ENCODE measurements at places on chromosomes 3 and 15.

- no peak for DNase-seq
Measured at GRCh38 chr3:127091376-127091775, 101.6 kb upstream of the PRR23E start.

DNA sequence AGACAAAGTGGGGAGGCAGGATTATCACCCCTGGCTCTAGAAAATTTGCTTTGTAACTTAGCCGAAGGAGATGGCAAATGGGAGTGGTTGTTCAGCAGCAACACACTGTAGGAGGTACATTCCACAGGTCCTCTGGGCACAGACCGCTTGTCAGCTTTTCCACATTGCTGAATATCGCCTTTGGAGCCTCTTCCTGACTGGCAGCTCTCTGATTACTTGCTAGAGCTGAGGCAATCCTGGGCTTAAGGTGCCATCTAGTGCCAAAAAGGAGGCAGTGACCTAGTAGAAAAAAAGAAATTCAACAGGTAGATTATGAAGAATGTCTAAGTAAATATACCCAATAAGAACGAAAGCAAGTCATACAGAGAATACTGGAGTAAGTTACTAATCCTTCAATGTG lies 13.1 kb upstream of the SCN5A start:
- no peak for DNase-seq

DNA sequence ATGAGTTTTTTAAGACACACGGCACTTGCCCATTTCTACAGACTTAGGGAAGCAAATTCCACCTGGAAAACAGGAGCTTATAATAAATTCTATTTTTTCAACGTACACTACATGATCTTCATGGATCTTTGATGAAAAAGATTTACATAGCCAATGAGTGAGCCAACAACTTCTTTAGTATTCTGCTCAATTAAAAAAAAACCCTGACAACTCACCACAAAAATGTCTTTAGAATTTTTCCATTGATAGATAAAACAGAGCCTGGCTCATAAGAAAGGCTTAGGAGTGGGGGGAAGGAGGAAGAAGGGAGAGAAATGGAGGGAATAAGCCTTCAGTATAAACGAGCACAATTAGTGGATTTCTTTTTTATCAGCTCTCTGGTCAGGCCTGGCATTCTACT lies 126.7 kb downstream of the ATP10A start:
- no peak for DNase-seq

DNA sequence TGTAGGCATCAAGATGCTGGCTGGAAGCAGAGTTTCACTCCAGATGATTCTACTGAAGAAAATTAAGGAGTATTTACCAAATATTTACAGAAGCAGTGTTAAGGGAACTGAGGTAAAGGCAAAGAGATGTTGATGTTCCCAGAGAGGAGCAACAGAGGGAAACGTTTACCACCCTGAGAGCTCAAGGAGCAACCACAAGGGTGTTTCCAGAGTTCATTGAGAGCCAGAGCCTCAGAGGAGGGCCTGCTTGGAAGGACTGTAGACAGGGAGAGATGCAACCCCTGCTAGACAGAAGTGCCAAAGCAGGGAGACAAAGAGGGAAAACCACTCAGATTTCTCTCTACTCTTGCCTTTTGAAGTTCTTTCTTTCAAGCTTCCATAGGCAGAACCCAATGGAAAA lies 474.5 kb downstream of the RBMS3 start:
- no peak for DNase-seq

DNA sequence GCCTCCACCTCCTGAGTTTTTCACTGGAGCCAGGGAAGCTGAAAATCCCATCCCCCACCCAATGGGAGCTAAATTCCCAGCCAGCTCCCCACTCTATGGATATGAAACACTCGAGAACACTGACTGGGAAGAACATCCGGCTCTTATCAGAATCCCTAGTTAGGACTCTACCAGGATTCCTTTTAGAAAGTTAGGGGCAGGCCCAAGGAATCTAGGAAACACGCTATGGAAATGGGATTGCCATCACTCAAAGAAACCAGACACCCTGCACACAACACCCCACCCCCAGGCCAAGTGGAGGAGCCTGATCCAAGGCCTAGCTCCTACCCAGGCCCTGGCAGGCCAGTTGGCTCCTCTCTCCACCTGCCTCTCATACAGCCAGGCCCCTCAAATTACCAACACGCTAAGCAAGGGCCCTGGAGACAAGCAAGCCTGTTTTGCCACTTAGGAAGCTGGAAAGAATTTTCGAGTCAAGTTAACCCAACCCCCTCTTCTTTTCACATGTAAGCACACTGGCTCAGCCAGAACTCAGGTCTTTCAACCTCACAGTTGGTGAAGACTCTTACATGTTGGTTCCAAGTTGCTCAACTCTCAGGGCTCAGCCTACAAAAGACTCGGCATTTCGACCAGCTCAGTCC lies 75.5 kb downstream of the RBPMS2 start:
- no peak for DNase-seq

- DNase-seq = no peak
Measured at GRCh38 chr3:159252772-159253384, 451.0 kb downstream of the MFSD1 start.

GRCh38 chr15:64466408-64467141 lies 6.2 kb downstream of the ZNF609 start:
- DNase-seq = no peak

GRCh38 chr3:71031914-71032521 lies 551.5 kb downstream of the FOXP1 start:
- no peak for DNase-seq

DNA sequence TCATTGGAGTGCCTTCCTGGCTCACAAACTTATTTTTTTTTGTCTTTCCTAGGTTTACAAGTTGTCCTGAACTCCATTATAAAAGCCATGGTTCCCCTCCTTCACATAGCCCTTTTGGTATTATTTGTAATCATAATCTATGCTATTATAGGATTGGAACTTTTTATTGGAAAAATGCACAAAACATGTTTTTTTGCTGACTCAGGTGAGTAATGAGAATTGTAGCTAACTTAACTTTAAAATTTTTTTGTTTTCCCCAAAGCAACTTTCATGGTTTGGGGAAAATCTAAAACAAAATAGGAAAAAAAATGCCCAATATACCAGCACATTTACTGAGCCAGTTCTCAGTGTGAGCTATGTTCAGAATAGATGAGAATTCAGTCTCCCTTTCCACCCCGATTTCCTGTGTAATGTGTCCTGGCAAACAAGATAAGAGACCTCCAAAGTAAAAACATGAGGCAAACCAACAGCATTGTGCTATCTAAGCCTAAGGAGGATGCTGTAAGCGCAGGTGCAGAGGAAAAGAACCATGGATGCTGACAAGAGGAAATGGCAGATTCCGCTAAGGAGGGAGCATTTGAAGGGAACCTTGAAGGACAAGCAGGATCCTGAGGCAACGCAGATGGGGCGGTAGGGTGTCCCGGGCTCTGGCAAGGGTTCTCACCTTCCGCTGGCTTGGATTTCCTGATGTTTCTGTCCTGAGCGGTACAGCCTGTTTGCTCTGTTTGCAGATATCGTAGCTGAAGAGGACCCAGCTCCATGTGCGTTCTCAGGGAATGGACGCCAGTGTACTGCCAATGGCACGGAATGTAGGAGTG lies 171.4 kb downstream of the CACNA1D start:
- DNase-seq = no peak

GRCh38 chr3:128379367-128380160 lies 87.1 kb downstream of the DNAJB8 start:
- DNase-seq = no peak

GRCh38 chr3:144343777-144344176 lies 372.2 kb downstream of the DIPK2A start:
- no peak for DNase-seq

DNA sequence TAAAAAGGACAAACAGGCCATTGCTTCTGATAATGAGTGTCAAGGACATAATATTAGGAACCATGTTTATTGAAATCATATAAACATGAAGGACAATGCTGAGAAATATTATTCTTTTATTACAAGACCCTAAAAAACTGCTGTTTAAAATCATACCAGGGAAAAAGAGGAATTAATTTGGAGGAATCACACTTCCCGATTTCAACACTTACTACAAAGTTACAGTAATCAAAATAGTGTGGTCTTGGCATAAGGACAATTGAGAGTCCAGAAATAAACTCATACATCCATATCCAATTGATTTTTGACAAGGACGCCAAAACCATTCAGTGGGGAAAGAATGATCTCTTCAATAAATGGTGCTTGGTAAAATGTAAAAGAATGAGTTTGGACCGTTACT lies 13.0 kb downstream of the CYP1A1 start:
- DNase-seq = no peak

DNA sequence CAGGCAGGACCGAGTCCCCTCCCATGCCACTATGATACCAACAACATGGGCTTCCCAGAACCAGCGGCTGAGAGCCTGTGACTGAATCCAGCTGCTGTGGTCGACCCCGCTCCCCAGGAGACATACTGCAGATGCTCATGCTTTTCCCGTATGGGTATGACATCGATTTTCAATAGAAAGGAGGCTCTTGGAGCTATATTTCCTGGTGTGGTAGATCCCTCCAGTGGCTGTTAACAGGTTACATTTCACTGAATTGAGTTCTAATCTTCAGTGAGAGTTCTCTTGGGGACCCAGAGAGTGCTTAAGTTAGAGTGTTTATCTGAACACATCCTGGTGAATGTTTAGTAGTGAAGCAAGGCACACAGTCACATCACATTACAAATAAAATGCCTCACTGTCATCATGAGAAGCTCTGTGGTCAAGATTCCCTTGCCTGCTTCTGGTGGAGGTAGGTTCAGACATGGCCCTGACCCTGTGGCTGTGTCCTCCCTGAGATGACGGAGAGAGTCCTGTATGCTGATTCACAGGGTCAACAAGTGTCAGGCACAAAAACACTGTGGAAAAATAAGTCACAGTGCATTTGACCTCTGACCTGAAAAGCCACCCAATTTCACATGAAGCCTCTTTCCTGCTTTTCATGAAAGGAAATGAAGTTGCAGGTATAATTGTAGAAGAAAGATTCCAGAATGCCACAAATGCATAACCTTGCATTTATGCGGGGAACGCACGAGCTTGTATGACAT lies 110.9 kb downstream of the GABRG3 start:
- DNase-seq = no peak

GRCh38 chr3:141441381-141442364 lies 45.2 kb upstream of the RASA2 start:
- peak; percentile 67 for DNase-seq

- DNase-seq = peak; percentile 44
Measured at GRCh38 chr3:49165771-49166751, at the start of gene CCDC71. CCDC71 (minus strand) TSS chr3:49166331; CDS start chr3:49164208, 2,123 bp downstream.

GRCh38 chr3:141860766-141861513 lies 15.5 kb upstream of the ATP1B3 start:
- DNase-seq = no peak
